ENCODE measurements at places on chromosomes 1 and 21. TPM values are rescaled to one million over a fixed set of nuclear protein-coding genes. Genes with fewer than 3 reads are reported as not detected.

DNA sequence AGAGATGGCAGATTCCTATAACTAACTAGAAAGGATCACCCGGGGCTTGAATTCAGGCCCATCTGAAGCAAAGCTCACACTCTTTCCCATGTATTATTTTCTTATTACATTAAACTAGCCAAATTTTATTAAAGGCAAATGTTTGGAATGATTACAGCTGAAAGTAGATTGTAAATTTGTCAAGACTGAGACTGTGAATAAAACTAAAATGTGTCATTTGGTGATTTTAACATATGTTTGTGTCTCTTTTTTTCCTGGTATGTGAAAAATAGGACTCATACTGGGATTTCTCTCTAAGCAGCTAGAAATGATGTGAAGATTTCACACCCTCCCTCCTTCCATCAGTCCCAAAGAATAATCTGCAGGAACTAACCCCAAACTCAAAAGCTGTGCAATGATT is 19.1 kb upstream of the KIAA0040 start:
- DNase-seq, result peak; percentile 74

DNA sequence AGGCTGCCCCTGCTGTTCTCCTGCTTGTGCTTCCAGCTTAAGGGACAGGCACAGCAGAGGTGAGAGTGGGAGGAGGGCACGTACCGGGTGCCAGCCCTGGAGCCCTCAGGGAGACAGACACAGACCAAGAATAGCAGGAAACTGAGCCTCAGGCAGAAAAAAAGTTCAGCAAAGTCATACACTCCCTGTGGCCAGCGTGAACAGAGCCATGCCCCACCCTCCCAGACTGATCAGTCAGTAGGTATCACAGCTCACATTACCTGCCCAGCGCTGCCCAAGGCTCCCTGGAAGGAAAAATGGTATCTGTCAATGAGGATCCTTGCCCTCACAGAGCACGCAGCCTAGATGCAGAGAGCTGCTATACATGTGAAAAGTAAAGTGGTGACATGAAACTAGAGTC is 1.3 kb downstream of the UBL4B start:
- no peak for DNase-seq

GRCh38 chr1:51331206-51332100 is 1.1 kb upstream of the TTC39A start:
- DNase-seq, result peak; percentile 66

- no peak for DNase-seq
Observed at GRCh38 chr1:99682291-99682751, 36.4 kb downstream of the PALMD start.

DNA sequence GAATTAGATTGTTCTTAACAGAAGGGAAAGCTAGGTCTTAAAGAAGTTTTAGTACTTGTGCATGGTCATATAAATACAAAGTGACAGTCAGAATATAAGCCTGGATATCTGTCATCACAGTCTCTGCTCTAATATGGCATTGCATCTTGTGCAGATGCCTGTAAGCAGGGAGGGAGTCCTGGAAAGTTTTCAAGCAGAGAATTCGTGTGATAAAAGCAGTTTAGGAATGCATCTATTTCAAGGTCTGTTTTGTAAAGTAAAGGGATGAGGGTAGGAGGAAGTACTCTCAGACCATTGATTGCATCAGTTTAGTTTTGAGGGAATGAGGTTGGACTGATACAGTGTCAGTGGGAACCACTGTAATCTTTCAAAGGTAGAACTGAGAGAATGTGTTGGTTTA is 30.6 kb downstream of the IARS2 start:
- DNase-seq, result no peak

Gene CD244
- 0.13 TPM for total RNA-seq

Gene SEC22B
- 23.3 TPM for total RNA-seq

All from muscle of leg (tissue), 16 donors.